ENCODE measurements at places on chromosomes 5 and 9.

GRCh38 chr5:64690104-64690416 is 243 bp upstream of the SHISAL2B start:
- no peak for DNase-seq

DNA sequence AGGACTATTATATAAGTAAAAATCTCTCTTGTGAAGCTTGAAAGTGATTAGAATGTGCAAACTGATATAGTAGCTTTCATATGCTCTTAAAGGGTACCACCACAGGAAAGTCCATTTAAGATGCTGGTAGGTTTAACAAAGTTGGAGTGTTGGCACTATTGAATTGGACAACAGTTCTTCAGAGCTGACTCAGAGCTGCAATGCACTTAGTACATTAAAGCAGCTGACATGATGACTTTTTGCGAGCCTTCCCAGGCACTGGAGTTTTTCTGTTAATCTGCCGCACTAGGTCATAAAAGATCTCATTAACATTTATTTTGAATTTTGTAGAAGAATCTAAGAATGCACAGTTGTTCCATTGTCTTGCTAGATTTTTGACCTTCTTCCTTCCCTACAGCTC is 243.8 kb downstream of the ADAMTSL1 start:
- no peak for DNase-seq

DNA sequence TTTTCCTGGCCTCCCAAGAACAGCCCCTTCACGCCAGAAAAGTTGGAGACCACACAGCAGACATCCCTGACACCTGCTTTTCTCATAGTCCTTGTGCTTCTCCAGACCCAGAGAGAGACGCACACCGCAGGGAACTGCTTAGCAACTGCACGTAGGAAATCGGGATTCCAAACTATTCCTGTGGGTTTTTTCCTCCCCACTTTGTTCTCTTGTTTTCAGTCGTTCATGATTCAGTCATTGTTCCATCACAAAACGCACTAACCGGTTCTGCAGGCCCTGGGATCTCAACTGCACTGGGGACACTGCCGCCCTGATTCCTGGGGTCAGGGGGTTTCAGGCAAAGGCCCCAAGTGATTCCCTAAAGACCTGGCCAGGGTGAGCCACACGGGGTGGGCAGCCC is 588.0 kb upstream of the KLF4 start:
- DNase-seq = no peak

DNA sequence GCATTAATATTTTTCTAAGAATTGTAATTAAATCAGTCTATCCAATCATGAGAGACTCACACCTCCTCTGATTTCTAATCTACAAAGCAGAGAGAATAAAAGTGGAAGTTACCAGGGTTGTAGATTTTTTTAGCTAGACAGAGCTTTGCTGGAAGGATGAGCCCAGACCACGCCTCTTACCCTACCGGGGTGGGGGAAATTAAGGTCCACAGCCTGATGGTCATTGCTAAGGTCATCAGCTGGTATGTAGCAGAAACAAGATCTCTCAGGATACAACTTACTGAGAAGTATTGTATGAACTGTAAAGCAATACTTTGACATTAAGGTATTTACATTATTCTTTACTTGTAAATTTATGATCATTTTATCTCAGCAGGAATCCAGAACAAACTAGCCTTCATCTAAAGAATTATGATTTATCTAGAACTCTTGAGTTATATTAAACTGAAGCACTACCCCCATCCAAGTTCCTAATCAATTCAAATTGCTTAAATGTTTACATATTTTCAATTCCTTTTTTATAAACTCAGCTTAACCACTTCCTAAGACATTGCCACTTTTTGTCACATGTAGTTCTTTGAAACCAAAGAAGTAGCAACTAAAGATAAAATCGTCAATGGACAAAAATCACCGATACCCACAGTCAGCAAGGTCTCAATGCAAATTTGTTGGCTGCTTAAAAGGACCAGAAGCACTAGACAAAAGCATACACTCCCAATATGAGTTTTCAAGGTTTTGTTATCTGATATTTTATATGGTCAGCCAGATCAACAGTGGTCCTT is 225.8 kb upstream of the DAPK1 start:
- DNase-seq = no peak

DNA sequence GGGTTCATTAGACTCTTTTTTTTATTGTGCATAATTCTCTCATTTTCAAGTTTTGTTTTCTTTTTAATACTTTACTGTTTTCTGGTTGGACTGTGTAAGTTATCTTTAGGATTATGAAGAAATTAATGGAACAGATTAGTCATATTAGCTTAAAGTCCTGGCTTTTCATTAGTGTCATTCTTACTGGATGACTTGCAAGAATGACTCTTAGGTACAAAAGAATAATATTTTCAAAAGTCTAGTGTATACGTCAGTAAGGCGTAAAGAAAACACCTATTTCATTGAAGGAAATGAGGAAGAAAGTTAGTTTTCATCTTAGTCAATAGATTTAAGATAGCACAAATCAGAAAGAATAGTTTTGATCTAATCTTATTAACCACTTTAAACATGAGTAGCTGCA is 20.4 kb downstream of the UHRF2 start:
- DNase-seq = no peak

GRCh38 chr9:130630506-130631330 is 33.7 kb upstream of the PRDM12 start:
- no peak for DNase-seq

GRCh38 chr5:64788156-64788555 is 19.4 kb downstream of the CWC27 start:
- DNase-seq = no peak

GRCh38 chr5:78300464-78301045 is 6.1 kb upstream of the AP3B1 start:
- DNase-seq = no peak

DNA sequence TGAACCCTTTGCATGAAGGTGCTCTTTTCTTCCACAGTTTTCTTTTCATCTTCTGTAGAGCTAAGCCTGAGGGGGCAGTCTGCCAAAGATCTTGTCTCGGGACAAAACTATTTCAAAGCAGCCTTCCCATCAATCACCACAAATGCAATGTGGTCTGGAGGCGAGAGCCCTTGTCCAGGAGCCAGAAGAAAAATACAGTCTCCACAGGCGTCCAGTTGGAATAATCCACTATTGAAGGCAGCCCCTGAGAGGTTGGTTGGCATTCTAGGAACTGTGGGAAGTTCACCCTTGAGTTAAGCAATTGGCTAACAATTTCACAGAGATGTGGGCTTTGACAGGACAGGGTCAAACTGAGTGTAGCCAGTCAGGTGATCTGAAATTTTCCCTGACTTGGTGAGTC is 72.0 kb downstream of the SEMA6A start:
- DNase-seq = no peak

DNA sequence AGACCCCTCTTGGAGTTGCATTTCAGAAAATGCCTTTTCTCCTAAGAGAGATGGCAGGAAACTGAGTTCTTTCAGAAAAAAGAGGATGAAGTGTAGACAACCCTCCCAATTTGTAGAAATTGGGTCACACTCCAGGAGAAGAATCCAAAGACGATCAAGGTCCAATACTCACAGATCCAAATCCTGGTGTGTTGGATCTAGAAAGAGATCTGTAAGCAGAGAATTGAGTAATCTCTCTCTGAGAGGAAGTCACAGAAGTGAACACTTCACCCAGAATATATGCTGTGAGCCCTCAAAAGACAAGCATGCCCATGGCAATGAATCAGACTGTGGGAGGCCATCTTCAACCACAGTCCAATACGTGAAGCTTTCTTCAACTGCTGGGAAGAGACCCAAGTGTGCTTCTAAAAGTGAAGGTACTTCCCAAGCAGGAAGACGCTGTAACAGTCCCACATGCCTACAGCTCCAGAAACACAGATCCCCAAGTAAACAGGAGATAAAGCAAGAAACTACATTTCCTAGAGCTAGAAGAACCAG is 182.7 kb downstream of the SMC2 start:
- no peak for DNase-seq

- DNase-seq = no peak
Measured at GRCh38 chr9:24766081-24766480, 220.4 kb upstream of the IZUMO3 start.

DNA sequence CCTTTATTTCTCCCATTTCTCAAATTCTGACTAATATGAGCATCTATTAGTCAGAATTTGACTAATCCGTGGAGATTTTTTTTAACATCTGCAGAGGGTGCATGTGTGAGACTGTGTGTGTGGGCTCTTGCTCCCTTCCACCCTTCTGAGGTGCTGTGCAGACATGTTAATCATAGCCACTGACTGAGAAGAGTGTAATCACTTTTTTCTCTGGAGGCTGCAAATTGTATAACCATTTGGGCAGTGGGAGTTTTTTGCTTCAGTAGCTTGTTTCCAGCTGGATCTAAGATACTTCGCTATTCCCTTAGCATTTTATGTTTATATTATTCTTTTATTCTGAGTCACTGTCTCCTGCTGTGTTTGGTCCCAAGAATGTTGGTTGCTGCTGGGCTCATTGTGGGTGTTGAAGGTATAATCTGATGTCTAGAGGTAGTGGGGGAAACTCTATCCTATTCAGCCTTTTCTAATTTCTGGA is 66.2 kb downstream of the ARHGEF28 start:
- DNase-seq = no peak

DNA sequence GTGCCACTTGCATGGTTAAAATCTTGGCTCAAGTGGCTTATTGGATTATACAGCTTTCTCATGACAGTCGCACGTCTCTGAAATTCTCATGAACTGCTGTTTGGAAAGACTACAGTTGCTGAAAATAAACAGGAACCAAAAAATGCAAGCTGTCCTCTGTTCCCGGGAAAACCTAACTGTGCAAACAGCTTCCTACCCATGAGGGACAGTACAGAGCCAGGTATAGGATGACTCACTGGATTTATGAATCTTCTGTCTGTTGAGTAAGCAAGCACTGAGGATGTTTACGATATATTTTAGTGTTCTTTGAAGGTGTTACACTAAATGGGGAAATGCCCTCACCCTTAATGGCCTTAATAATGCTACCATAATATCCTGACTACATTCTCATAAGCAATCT is 380.3 kb upstream of the TNC start:
- no peak for DNase-seq

DNA sequence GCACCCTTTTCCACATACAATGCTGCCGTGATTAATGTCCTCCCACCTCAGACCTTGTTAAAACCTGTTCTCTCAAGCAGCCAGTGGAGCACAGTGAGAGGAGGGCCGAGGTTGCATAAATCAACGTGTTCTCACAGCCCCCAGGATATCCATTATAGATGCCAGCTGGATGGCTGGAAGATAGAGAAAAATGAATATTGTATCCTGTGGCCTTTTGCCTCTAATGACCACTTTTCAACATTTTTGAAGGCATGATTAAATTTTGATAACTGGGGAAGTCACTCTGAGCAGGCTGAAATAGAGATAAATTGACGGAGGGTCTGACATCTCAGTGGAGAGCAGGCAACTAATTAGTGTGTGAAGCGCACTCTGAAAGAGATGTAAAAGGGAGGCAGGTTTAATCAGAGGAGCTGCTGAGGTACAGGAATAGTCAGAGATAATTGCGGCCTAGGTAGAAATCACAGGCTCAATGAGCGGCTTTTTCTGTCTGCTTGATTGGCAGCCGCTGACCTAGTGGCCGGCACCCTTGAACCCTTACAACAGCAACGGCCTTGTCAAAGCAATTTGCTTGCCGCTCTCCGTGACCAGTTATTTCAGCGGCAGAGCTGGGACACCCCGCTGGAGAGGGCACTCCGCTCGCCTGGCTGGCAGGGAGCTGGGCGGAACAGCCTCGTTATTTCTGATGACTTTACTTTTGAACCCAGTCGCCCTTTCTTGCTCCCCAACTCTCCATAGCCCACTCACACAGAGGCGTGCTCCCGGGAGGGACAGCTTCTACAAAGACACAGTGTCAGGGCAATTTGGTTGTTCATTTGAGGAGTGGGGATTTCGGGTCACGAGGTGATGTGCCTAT is 560.7 kb downstream of the PSAT1 start:
- DNase-seq = no peak

DNA sequence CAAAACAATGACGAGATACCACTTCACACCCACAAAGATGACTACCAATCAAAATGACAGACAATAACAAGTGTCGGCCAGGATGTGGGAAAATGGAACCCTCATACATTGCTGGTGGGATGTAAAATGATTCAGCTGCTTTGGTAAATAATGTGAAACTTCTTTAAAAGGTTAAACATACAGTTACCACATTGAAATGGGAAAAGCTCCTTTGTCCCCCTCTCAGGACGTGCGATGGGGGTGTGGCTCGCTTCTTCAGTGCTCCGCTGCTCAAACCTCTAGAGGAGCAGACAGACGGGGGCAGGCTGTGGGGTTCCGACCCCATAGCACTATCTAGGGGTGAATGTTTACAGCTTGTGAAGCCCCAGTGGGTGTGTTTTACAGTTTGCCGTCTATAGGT is 8.0 kb upstream of the PLPP6 start:
- DNase-seq = no peak
